ENCODE measurements at places on chromosomes 2 and 18. TPM values are rescaled to one million over a fixed set of nuclear protein-coding genes. Genes with fewer than 3 reads are reported as not detected.

GRCh38 chr2:200173691-200174090 lies 132.8 kb upstream of the SPATS2L start:
- DNase-seq: no peak

DNA sequence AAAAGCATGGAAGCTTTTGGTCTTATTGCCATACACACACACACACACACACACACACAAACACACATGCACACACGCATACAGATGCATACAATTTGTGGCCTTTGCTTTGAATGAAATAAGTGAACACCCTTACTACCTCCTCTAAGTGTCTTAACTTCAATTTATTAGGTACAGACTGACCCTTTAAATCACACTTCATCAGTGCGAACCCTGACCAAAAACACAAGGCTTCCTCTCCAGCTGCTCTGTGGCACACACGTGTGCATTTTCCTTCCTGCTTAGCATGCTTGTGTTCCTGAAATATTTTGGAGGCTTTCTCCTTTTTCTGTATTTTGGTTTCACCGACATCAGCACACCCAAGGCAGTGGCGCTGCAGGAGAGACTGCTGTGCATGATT lies 96.0 kb downstream of the CNTNAP5 start:
- no peak for DNase-seq

The ARHGAP25 gene
- 37.8 TPM for total RNA-seq

DNA sequence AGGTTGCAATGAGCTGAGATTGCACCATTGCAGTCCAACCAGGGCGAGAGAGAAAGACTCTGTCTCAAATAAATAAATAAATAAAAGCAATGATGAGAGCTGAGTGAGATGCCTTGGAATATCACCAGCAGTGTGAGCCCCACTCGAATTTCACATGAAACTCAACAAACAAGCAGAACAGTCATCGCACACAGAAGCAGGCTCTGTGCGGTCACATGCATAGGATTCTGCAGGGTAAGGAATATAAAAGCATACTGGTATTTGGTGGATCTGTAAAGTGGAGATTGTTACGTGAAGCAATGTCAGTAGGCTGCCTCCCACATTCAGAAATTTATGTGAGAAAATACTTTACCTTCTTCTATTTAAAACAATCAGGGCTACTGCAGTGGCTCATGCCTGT lies 18.0 kb upstream of the AP1S3 start:
- no peak for DNase-seq

- no peak for DNase-seq
These were observed 151.3 kb downstream of the KCTD1 start for GRCh38 chr18:26397019-26397418.

- DNase-seq: no peak
These were observed 79.6 kb downstream of the SLC4A10 start for GRCh38 chr2:161703863-161704262.

- no peak for DNase-seq
These were observed 98.2 kb downstream of the TANC1 start for GRCh38 chr2:159066541-159067156.

DNA sequence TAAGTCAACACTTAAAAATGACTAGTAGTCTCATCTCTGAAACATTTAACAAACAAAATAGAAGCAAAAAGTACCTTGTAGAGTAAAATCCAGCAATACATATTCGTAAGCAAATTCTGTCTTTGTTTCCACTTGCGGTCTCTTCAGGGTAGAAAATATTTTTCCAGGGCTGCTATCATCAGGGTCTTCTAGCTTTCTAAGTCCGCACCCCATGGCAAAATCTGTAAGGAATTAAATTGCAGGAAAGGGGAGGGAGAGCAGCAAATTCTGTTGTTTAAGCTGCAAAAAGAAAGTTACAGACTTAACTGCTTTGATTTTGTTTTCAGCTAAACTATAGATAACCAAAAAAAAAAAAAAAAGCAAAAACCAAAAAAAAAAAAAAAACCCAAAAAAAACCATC lies at the start of gene RFTN2:
Gene RFTN2, minus strand, starts transcription at position 342 of the 400 bp plus-strand sequence. Its CDS starts 129 bp downstream, at position 213.
- no peak for DNase-seq

GRCh38 chr2:238376884-238377391 lies 49.8 kb upstream of the ASB1 start:
- DNase-seq: no peak

- no peak for DNase-seq
These were observed 4.5 kb upstream of the CTIF start for GRCh38 chr18:48534364-48534763.

The CDCA7 gene
- total RNA-seq: 116 TPM

DNA sequence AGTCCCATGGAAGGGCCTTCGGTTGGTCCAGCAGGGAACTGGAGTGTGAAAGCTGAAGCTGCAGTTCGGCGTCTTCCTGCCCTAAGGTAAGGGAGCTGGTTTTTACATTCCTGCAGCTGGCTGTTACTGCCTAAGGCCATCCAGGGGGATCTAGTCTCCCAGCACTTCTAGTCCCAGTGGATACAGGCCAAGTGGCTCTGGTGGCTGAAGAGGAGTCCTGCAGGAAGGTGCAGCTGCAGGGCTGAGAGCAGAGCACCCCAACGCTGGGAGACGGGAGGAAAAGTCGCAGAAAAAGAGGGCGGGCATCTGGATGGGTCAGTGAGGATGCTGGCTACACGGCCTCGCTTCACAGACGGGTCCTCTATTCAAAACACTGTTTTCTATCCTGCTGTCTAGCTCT lies 225.0 kb upstream of the HS6ST1 start:
- no peak for DNase-seq

DNA sequence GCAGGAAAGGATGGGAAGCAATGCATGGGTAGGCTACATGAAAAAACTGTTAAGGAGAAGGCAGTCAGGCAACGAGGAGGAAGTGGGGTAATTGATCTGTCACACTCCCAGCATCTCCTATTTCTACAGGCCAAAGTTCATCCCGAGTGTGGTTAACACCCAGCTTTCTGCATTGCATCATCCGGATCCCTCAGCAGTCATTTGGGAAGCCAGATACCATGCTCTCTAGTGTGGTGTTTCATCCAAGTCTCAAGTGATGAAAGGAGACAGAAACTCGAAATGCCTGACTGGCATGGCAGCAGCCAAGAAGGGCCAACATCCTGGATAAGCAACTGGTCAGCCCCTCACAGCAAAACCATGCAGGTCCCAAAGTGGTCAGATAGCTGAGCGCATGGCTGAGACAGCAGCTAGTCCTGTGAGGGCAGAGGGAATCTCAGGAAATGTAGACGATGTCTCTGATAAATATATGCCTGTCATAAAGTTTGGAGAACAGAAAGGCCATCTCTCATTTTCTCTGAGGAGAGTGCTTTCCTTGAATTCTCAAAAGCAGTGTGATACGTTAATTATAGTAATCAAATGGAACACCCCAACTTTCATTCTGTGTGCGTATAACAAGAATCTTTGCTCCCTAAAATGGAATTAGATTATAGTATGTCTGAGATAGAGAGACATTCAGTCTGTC lies 24.8 kb upstream of the HNRNPA3 start:
- no peak for DNase-seq

- DNase-seq: no peak
These were observed 9.4 kb downstream of the ZNF24 start for GRCh38 chr18:35334821-35335220.

- DNase-seq: no peak
These were observed 512.8 kb upstream of the POU3F3 start for GRCh38 chr2:104340879-104341828.

GRCh38 chr2:98376996-98377395 lies 30.7 kb downstream of the CNGA3 start:
- DNase-seq: no peak

The RSAD2 gene
- total RNA-seq: 2.4 TPM

DNA sequence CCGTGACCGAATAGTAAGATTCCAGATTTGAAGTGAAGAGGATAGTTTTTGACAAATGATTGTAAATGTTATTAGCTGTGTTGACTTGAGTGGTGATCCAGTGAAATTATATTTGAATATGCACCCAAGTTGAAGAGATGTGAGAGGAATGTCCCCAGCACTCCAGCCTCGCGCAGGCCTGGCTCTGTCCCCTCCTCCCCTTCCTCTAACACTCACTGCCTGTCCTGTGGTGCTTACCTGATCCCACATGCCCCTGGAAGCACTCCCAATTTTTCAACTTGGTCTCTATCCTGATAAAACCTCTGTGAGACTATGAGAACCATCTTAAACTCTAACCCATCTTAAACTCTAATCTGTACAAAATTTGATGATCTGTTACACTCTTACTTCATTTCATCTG lies 154.7 kb upstream of the LRP1B start:
- DNase-seq: no peak

The EFHD1 gene
- total RNA-seq: 0.31 TPM

Measured in activated CD4-positive, alpha-beta T cell treated with anti-CD3 and anti-CD28 coated beads, Interleukin-2, amount 10 ng/mL, durations not matched to agents 24 days and 14 days (primary cell).